Effector memory CD8-positive, alpha-beta T cell (primary cell): ENCODE measurements at places on chromosomes 13 and 19.

DNA sequence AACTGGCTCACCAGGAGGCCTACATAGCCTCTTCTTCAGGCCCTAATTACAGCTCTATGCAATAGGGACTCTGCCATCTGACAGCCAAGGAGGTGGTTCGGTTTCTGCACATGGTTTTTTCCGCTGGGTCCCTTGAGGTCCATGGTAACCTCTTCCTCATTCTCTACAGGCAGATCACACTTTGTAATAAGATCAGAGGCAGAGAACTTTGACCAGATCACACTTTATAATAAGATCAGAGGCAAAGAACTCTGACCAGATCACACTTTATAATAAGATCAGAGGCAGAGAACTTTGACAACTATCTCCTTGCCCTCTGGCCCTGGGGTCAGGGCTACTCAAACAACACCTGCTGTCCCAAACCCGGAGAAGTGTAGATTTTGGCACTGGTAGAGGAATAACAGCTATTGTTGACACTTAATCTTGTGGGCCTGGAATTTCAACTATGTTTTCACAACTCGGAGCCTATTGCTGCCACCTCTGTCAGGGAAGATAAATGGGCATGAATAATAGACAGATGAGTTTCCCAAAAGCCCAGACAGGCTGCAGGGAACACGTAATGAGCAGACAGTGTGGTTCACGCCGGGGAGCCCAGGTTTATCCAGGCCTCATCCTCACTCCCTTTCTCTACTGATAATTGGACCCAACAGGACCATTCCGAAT lies 246.1 kb downstream of the UQCRFS1 start:
- H3K27ac ChIP-seq, result no peak overlapping the region
- no peaks in the 10 kb centered on the region for H3K36me3 ChIP-seq
- peaks cover 44% of the 10 kb centered on the region for H3K27me3 ChIP-seq
- H3K4me3 ChIP-seq, result no peak overlapping the region

GRCh38 chr19:10008184-10008765 lies 2.0 kb downstream of the COL5A3 start:
- peak overlapping the region; percentile 37 for H3K27ac ChIP-seq
- H3K36me3 ChIP-seq, result peaks cover 9% of the 10 kb centered on the region
- no peak for DNase-seq
- peaks cover 32% of the 10 kb centered on the region for H3K4me1 ChIP-seq
- peak overlapping the region; percentile 49 for H3K4me3 ChIP-seq

- peaks cover 50% of the 10 kb centered on the region for H3K27me3 ChIP-seq
- no peak for DNase-seq
- H3K4me3 ChIP-seq, result no peak overlapping the region
- no peaks in the 10 kb centered on the region for H3K4me1 ChIP-seq
- no peak overlapping the region for H3K27ac ChIP-seq
- H3K36me3 ChIP-seq, result no peaks in the 10 kb centered on the region
These were observed 83.9 kb upstream of the TSC22D1 start for GRCh38 chr13:44660050-44660449.

GRCh38 chr13:77919246-77919920 lies 752 bp upstream of the EDNRB start:
- H3K4me3 ChIP-seq, result no peak overlapping the region
- no peaks in the 10 kb centered on the region for H3K4me1 ChIP-seq
- H3K36me3 ChIP-seq, result no peaks in the 10 kb centered on the region
- no peak for DNase-seq
- no peak overlapping the region for H3K27ac ChIP-seq

DNA sequence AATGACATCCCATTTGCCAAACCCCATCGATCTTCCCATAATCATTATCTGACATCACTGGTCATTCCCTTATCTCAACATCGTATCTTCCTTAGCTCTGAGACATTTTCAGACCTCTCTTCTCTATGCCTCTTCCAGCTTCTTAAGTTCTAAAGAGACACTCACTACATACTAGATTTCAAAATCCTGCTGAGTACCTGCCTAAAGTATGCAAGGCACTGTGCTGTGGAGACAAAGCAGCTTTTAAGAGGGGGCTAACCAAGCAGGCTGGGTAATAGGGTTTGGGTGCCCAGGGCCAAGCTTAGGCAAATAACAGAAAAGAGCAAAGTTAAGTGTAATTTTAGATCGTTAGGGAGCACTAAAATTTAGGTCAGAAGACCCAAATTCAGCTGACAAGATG lies 3.4 kb upstream of the POMP start:
- H3K27ac ChIP-seq, result peak overlapping the region; percentile 11
- no peaks in the 10 kb centered on the region for H3K27me3 ChIP-seq
- H3K36me3 ChIP-seq, result peaks cover 14% of the 10 kb centered on the region
- peaks cover 25% of the 10 kb centered on the region for H3K4me1 ChIP-seq

DNA sequence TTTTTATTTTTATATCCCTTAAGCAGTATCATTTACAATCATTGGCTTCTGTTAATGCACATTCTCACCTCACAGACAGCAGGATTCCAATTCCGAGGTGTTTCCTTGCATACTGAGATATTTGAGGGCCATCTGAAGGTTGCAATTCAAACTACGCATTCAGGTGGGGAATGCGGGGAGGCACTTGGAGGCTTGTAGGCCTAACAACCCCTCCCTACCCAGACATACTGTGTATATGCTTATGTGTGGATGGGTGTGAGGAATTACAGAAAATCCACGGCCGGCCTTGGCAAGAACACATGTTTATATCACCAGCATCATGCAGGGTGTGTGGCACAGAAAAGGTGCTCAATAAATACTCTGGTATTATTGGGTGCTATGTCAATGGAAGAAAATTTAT lies 43.3 kb upstream of the PCDH8 start:
- H3K4me1 ChIP-seq, result no peaks in the 10 kb centered on the region
- no peak overlapping the region for H3K4me3 ChIP-seq
- no peak overlapping the region for H3K27ac ChIP-seq
- H3K36me3 ChIP-seq, result no peaks in the 10 kb centered on the region

GRCh38 chr19:28601723-28602440 lies 611.1 kb downstream of the UQCRFS1 start:
- DNase-seq, result no peak
- no peaks in the 10 kb centered on the region for H3K36me3 ChIP-seq
- no peak overlapping the region for H3K4me3 ChIP-seq
- H3K4me1 ChIP-seq, result no peaks in the 10 kb centered on the region
- H3K27me3 ChIP-seq, result no peaks in the 10 kb centered on the region

GRCh38 chr13:94712812-94713560 lies 641 bp upstream of the SOX21 start:
- H3K27me3 ChIP-seq, result peaks cover 64% of the 10 kb centered on the region
- H3K27ac ChIP-seq, result no peak overlapping the region
- peak overlapping the region; percentile 49 for H3K4me3 ChIP-seq
- H3K36me3 ChIP-seq, result no peaks in the 10 kb centered on the region
- peaks cover 3% of the 10 kb centered on the region for H3K4me1 ChIP-seq

DNA sequence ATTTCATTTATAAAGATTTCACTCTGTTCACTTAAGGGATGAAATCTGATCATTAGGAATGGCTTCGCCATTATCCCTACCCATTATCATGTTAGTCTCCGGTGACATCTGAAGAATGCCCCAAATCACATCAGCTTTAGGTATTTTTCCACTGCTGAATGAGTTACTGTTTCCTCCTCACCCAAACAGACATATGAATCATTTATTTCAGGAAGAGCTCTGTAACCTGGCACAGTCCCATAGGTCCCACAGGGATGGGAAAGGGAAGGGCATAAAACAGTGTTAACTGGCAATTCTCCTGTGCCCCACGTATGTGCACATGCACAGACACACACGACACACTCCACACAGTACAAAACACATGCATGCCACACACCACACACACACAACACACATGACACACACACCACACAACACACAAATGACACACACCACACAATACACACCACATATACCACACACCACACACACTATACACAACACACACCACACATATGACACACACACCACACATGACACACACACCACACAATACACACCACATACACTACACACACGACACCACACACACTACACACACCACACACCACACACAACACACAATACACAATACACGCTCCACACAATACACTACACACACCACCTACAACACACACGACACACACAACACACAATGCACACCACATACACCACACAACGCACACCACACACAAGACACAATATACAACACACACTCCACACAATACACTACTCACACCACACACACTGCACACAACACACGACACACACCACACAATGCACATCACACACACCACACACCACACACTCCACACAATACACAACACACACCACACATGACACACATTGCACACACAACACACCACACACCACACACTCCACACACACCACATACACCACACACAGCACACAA lies 15.4 kb downstream of the TMEM255B start:
- peaks cover 9% of the 10 kb centered on the region for H3K4me1 ChIP-seq
- H3K27ac ChIP-seq, result no peak overlapping the region
- DNase-seq, result no peak
